NCI-H446 (cell line): ENCODE measurements at places on chromosomes 6 and 20.

DNA sequence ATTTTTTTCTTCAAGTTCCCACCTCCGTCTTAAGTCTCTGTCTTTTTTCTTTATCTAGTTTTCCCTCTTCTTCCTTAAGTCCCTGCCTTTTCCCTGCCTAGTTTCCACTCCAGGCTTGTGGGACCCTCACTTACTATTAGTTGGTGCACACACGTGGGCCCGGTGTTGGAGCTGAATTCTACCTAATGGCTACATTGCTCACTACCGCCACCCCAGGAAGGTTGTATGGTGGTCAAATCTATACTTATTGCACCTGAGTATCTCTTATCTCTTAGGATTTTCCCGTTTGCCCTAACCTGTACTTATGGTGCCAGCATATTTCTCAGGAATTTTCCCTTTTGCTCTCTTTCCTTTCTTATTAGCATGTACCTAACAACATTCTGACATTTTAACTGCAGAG is 692.8 kb downstream of the EPM2A start:
- DNase-seq = no peak

DNA sequence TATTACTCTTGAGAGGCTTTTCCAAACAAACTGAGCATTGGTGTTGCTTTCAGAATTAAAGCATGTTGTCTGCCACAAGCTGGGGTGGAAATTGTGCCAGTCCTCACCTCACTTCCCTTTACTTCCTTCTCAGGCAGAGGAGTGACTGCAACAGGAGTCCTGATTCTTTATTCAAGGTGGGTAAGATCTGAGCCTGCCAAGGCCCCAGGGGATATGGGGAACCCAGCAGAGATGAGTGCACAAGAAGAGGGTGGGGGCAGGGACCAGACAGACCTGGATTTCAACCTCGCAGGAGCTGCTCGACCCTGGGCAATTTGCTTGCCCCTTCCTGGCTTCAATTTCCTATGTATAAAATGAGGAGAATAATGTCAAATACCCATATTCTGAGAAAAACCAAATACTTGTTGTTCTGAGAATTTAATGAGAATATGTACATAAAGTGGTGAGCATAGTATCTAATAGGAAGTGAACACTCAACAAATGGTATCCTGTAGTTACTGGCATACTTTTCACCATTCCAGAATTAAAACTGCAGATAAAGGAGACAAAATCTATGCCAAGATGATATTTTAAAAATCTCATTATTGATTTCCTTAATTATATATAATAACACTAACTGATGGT is 17.8 kb downstream of the MAN1A1 start:
- DNase-seq = no peak

- DNase-seq = no peak
These were observed 83.6 kb downstream of the MRPL14 start for GRCh38 chr6:44043479-44044153.

DNA sequence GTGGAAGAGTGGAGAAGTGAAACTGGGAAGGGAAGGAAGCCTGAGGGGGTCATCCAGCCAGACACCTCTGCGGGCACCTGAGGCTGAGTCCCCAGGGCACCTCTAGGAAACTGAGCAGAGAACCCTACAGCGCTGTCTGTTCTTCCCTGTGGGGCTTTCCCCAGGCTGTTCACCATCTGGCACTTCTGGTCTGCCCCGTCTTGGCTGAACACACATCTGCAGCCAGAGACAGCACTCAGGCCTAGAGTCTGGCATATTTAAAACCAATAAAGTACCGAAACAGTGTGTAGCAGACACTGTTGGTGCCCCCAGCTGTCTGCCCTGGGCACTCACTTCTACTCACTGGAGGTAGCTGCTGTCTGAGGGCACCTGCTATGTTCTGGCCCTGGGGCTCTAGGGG is 9.4 kb upstream of the ARFGEF2 start:
- DNase-seq = peak; percentile 16

GRCh38 chr6:130671119-130671518 is 156.1 kb upstream of the SMLR1 start:
- DNase-seq = no peak

- DNase-seq = no peak
These were observed 7.8 kb upstream of the NR2E1 start for GRCh38 chr6:108157981-108158525.

DNA sequence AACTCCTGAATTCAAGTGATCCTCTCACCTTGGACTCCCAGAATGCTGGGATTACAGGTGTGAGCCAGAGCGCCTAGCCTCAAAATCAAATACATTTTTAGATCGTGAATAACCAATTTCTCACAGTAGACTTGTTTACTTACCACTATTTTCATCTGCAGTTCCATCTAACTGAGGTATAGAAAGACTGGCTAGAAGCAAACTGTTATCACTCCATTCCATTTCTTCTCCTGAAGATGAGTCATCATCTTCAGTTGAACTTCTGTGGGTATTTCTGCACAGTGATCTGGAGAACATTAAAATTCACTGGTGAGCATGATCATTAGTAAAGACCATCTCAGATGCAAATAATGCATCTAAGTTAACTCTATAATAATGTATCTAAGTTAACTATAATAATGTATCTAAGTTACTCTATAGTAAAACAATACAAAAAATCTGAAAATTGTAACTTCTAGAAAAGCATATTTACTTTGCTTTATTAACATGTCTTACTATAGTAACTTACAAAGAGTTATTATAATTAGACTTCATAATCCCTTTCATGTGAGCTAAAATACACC is 105.4 kb downstream of the REV3L start:
- DNase-seq = no peak

DNA sequence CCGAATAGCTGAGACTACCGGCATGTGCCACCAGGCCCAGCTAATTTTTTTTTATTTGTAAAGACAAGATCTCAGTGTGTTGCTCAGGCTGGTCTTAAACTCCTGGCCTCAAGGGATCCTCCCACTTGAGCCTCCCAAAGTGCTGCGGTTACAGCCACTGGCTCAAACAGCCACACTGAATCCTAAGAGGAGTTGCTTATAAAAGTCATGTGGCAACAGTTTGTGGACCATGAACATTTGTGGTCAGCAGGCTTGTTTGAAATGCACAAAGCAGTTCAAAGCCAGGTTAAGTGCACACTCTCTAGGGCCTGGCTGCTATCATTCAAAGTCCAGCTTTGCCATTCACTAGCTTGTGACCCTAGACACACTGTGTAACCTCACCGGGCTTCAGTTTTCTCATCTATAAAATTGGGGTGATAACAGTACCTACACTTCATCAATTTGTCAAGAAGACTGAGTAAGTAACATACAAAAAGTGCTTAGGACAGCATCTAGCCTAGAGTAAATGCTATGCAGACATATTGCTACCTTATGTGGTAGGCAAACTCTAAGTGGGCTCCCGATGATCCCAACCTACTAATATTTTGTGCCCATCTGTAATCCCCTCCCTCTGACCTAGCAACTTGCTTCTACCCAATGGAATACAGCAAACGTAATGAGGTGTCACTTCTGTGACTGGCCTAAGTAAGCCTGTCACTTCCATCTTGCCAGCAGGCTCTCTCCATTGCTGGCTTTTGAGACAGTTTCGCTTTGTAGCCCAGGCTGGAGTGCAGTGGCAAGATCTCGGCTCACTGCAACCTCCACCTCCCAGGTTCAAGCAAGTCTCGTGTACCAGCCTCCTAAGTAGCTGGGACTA is 122.9 kb downstream of the ZMYND8 start:
- DNase-seq = no peak

- DNase-seq = no peak
These were observed 250.5 kb upstream of the AFDN start for GRCh38 chr6:167576050-167576741.

DNA sequence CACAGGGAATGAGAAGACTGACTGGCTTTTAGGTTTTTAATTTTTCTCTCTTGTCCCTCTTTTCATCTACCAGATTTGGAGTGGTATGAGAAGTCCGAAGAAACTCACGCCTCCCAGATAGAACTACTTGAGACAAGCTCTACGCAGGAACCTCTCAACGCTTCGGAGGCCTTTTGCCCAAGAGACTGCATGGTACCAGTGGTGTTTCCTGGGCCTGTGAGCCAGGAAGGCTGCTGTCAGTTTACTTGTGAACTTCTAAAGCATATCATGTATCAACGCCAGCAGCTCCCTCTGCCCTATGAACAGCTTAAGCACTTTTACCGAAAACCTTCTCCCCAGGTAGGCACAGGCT is 644 bp downstream of the MAD2L1BP start:
- DNase-seq = no peak

DNA sequence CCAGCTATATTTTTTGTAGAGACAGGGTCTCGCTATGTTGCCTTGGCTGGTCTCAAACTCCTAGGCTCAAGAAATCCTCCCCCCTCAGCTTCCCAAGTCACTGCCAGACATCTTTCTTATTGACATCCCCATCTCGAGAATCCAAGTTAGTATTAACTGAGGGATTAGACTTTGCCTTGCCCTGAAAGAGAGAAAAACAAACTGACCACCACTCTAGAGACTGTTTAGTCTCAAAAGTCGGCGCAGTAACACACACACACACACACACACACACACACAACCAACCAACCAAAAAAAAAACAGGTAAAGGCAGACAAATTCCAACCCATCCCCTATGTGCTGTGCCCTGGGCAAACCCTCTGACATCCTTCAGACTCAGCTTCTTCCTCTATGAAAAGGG is 27.2 kb upstream of the PNPLA1 start:
- no peak for DNase-seq

DNA sequence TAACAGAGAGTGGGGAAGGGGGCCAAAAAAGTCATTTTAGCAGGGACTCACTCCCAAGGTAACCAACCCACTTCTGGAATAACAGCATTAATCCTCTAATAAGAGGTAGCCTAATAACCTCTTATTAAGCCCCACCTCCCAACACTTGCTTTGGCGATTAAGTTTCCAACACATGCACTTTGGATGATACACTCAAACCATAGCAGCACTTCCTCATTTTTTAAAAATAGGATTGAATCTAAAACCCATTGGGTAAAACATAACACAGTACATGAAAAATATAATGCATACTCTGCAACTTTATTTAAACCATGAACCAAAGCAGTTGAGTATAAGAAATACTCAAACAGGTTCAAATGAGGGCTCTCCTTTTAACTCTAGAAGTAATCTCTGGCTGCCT is 318.3 kb downstream of the HACE1 start:
- no peak for DNase-seq

DNA sequence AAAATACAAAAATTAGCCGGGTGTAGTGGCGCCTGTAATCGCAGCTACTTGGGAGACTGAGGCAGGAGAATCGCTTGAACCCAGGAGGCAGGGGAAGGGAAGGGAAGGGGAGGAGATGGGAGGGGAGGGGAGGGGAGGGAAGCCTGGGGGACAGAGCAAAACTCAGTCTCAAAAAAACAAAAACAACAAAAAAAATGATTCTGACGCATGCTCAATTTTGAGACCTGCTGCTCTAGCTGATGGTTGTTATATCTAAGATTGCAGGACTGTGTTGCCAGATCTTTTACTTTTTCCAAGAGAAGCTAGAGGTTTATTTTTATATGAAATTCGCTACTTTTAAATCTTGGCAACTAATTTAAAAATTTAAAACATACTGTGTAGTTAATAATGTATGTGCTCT is 2.4 kb upstream of the WFDC2 start:
- DNase-seq = no peak

DNA sequence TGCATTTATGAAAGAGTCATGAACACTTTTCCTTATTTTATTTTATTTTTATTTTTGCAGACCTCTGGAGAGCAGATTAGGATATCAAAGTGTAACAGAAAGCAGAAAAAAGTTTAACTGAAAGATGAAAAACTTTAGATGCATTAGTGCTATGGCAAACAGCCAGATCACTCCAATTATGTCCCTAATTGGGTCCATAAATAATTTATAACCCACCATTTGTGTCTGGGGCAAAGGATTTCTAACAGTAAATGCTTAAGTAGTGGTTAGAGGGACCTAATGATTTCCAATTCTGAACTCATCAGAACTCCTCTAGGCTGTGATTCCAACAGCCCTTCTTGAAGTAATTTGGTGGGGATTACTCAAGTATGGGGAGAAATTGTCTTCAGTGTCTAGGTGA is 93.7 kb upstream of the PROKR2 start:
- DNase-seq = no peak

DNA sequence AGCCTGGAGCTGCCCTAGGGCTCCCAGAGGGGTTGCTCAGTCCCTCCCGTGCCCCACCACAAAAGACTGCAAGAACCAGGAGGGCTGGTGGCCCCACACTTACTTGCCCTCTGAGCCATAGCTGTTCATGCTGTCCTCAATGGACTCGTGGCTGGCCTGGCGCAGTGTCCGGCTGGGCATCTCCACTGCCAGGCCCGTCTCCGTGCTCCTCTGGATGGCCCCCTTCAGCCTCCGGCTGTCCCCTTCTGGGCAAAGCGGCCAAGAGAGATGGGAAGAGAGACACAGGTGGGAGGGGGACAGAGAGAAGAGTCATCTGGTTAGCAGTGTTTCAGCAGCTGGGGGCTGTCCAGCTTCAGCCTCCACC is 25.5 kb downstream of the KCNK15 start:
- DNase-seq = no peak

DNA sequence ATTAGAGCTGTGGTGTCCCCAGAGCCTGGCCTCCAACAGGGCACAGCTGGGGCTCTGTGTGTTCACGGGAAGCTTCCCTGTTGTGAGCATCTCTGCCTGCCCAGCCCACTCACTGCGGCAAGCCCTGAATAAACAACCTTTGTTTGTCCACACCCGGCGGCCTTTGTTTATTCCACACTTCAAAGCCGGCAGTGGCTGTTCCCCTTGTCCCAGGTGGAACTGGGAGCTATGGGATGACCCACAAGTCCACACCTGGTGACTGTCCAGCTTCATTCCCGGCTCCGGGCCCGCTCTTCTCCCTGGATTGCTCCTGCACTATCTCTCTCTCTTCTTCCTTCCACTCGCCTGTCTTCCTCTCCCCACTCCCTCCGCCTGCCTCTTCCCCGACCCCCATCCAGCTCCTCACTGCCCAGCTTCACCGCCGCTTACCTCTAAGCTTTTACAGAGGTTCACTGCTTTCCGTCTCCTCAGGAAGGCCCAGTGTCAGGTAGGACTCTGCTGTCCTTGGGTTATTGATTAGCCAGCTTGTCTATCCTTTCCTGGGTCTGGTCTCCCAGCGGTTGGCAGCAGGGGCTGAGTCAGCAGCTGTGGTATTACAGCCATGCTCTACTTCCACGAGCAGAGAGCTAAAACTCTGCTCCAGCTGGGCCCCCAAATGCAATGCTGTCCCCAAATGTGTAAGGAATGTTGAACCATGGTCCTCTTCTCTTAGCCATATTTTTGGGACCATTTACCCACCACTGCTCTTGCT is 17.8 kb downstream of the DACT2 start:
- no peak for DNase-seq

DNA sequence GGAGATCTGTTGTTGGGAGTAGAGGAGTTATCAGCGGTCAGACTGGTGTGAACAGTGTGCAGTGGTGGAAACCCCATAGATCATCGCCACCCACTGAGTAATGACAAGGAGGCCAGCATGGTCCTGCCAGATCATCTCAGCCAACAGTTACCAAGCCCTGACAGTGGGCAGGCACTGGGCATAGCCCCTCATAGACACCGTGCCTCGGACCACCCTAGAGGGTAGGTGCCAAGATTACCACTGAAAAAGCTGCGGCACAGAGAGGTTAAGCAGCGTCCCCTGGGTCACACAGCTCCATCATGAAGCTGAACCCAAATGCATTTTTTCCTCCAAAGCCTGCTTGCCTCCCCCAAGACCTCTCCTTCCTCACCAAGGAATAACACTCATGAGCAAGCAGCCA is 21.5 kb upstream of the BMP7 start:
- DNase-seq = no peak
